NCI-H460 (cell line): ENCODE measurements at places on chromosomes 12 and 14. TPM values are rescaled to one million over a fixed set of nuclear protein-coding genes. Genes with fewer than 3 reads are reported as not detected.
A peak's percentile ranks its signal among the peaks of the same experiment; 100 is the strongest.

Gene SERPINA12
- not detected in 2 replicates for total RNA-seq

Gene TOMM20L
- total RNA-seq, result not detected in 2 replicates

Gene IL31
- not detected in 2 replicates for total RNA-seq

Gene TSHR
- total RNA-seq, result 0.06 TPM in 1 of 2 replicates, not detected in the other

Gene CISTR
- not detected in 2 replicates for total RNA-seq

Gene C14orf39
- total RNA-seq, result 0.10 and 0.20 TPM in 2 replicates

Gene MON2
- 18.2 and 22.4 TPM in 2 replicates for total RNA-seq

Gene MFAP5
- not detected in 2 replicates for total RNA-seq

Gene TIGAR
- total RNA-seq, result 14.1 and 22.0 TPM in 2 replicates

Gene HOXC12
- total RNA-seq, result not detected in 2 replicates

Gene PPP1R12A
- 48.2 and 76.5 TPM in 2 replicates for total RNA-seq

Gene TAMALIN
- total RNA-seq, result 0.32 TPM in 1 of 2 replicates, not detected in the other

- DNase-seq, result no peak
Measured at GRCh38 chr14:103021684-103022001, 35.7 kb downstream of the CDC42BPB start.

DNA sequence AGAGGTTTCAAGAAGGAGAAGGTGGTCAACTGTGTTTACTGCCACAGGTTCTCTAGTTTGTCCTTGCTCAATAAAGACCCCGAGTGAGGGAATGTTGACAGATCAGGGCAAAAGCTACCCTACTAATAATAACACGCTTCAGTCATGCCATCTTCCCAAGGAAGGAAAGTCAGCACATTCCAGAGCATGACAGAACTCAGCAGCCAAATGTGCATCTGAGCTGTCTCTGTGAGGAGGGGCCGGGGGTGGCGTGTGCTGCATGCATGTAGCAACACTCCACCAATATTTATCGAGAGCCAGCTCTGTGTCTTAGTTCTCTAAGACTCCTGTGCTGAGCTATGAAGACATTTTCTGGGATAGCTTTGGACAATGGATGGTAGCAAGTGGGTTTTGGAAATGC lies 260.4 kb downstream of the DPF3 start:
- DNase-seq, result no peak

DNA sequence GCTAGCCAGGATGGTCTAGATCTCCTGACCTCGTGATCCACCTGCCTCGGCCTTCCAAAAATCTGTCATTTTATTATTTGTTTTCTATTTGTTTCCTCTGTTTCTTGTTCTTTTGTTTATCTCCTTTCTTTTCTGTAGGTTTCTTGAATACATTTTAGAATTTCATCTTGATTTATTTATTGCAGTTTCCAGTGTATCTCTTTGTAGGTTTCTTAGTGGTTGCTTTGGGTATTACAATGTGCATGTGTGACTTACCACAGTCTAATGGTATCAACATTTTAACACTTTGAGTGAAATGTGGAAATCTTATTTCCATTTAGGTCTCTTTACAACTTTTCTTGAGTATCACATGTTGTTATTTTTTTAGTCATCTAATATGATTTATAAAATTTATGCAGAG lies 29.9 kb upstream of the MUCL1 start:
- DNase-seq, result no peak

DNA sequence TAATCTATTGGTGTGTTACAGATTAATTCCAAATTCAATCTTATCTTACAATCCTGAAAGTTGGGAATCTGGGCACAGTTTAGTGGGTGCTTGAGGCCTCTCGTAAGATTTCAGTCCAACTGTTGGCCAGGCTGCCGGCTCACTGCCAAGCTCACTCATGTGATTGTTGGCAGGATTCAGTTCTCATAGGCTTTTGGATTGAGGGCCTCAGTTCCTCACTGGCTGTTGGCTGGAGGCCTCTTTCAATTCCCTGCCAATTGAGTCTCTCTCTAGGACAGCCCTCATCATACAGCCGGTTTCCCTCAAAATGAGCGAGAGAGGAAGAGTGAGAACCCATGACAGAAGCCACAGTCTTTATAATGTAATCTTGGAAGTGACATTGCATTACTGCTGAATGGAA lies 123.5 kb upstream of the FBXO33 start:
- DNase-seq, result no peak

DNA sequence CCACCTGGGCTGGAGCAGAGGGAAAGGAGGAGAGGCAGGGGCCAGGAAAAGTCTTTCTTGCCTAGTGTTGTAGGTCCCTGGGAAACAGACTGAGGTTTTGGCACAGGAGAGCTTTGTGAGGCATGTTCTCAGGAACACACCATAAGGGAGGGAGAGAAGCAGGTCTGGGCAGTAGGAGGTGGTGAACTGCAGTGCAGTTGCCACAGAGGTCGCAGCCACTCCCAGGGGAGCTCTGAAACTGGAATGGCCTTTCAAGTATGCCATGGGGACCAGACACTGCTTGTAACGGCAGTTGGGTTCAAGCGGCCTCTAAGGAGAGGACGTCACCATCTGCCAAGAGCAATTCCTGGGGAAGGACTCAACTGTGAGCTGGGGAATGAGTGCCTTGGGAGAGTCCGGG lies 35.4 kb upstream of the NKX2-8 start:
- DNase-seq, result no peak

GRCh38 chr14:72532686-72533454 lies 361.0 kb downstream of the DPF3 start:
- DNase-seq, result no peak

GRCh38 chr14:31241450-31242114 lies 34.0 kb upstream of the HECTD1 start:
- DNase-seq, result no peak

DNA sequence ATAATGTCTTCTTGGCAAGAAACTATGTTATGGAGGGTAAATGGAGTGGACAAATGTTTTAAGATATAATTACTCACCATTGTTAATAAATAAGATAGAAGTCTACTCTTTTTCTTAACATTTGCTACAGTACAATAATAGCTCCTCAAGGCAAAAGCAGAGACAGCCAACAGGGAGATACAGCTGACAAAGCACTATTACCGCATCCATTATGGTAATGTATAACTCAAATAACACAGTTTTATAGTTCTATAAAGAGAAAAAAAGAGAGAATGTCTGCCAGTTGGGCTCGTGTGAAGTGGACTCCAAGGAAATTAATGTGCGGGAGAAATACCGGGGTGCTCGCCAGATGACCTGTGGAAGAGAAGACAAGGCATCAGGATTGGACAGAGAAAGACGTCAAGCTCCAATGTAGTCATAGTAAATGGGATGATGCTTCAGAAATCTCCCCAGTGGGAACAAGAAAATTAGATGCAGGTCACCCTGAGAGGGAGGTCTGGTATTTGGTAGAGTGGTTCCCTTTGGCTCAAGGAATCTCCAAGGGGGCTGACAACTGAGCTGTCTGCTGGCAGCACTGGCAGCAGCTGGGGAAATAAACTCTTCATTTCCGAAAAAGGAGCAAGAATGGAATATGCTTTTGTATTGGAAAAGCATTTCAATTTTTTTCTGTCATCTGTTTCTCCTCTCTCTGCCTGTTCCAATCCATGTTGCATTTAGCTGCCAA lies 343.9 kb downstream of the LRFN5 start:
- no peak for DNase-seq

DNA sequence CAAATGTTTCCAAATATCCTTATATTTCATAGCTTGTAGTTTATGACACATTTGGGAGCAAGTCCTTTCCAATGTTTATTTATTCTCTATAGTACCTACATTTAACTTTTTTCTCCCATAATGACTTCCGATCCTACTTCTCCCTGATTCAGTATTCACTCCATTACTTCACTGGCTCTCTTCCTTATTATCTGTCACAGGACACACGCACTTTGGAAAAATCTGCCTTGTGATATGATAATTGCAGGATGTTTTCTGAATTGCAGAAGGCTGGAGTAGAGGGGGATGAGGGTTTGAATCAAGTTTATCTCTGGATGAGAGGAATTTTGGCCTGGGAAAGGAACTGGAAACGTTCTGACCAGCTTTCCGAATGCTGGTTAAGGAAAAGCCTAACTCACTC lies 75.0 kb downstream of the HMGA2 start:
- no peak for DNase-seq

DNA sequence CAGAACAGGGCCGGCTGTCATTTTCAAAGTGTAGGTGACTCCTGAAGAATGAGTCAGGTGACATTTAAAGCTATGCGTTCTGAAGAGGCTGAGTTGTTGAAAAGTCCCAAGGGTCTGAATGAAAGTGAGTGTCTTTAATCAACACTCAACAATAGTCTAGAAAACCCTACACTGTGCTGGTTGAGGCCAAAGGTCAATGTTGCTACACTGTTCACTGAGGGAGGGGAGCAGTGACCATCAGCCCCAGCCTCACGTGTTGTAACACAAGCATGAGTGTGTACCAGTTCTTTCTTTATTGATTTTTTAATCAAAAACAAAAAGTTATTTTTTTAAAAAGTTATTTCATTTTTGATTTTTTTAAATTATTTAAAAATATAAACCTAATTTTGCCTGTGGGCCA lies 418.8 kb upstream of the LRFN5 start:
- DNase-seq, result no peak

DNA sequence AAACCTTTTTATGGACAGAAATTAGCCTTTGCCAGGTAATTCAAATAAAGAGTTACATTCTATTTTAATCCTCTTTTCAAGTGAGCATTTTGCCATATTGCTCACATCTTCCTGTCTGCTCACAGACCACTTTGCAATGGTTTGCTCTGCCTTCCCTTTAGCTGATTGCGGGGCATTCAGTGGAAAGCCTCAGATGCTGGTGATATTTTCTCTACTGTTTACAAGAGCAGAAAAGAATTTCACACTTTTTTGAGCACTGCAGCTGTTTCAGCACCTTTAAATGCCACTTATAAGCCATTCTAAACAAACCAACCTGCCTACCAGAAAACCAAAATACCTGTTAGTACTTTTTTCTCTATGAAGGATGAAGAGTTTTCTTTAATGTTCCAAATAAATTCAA lies 195.7 kb upstream of the LRIG3 start:
- DNase-seq, result no peak

DNA sequence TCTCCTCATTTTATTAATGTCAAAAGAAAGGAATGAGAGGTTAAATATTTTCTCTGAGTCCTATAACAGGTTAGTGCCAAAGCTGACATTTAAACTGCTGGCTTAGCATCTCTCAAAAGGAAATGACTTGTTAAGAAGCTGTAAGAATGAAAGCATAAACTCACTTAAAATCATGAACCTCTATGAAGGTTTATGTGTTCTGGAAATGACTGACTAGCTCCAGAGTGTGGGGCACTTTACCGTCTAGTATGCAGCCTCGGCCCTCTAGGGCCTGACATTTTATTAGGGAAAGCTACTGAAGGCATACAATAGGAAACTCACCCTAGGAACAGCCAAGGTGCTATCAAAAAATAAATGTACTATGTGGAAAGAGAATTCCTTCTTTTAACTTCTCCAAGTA lies 35.1 kb downstream of the SPX start:
- peak; percentile 1 for DNase-seq

GRCh38 chr12:55682087-55682796 lies 25.5 kb downstream of the ITGA7 start:
- DNase-seq, result no peak

GRCh38 chr14:35292770-35293561 lies 784 bp downstream of the PSMA6 start:
- DNase-seq, result no peak

- DNase-seq, result no peak
Measured at GRCh38 chr12:19872621-19873540, 433.6 kb downstream of the AEBP2 start.
